Activated CD4-positive, alpha-beta T cell treated with anti-CD3 and anti-CD28 coated beads, Interleukin-2, amount 50 U/mL, for 1 hour (primary cell): ENCODE measurements at places on chromosomes 13 and 19.

GRCh38 chr13:67228031-67228430 lies 2.1 kb downstream of the PCDH9 start:
- no peak for DNase-seq

- DNase-seq: no peak
Observed at GRCh38 chr13:109687559-109688448, 98.6 kb downstream of the IRS2 start.

GRCh38 chr19:45231891-45232290 lies 13.3 kb downstream of the EXOC3L2 start:
- no peak for DNase-seq

DNA sequence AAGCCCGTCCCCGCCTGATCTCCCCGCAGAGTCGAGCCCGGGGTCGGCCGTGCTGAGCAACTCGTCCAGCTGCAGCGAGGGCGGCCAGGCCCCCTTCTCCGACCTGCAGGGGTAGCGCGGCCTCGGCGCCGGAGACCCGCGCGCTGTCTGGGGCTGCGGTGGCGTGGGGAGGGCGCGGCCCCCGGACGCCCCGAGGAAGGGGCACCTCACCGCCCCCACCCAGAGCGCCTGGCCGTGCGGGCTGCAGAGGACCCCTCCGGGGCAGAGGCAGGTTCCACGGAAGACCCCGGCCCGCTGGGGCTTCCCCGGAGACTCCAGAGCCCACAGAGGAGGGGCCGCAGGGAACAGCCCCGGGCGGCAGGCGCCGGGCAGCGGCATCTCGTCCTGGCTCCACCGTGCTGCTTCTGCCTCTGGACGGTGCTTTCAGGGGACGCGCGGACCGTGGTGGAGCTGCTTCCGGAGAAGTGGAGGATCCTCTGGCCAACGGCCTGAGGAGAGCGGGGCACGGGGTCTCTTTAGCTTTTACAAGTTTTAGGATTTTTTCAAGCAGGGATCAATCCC lies 8.8 kb upstream of the F7 start:
- no peak for DNase-seq

DNA sequence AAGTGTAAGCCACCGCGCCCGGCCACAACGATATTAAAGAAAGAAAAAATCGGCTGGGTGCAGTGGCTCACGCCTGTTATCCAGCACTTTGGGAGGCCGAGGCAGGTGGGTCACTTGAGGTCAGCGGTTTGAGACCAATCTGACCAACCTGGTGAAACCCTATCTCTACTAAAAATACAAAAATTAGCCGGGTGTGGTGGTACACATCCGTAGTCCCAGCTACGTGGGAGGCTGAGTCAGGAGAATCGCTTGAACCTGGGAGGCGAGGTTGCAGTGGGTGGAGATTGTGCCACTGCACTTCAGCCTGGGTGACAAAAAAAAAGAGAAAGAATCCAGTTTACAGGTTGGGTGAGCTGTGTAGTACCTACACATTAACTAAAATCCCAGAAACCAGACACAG lies 99.9 kb upstream of the CACNA1A start:
- DNase-seq: no peak

DNA sequence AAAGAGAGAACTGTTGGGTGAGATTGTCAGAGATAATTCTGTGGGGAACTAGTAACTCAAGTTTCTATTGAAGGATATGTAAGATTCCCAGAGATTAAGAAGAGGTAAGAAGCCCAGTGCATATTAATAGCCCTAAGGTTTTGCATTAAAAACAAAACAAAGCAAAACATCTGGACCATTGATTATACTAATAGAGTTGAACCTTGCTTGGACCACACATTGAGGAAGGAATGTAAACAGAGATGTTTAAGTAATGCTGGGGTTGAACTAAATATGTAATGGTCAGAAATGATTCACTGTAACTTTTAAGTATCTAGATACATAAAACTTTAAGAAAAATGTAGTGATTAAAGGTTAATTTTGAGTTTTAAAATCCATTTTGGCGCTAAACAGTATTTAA lies 1770.0 kb downstream of the PCDH9 start:
- DNase-seq: no peak

DNA sequence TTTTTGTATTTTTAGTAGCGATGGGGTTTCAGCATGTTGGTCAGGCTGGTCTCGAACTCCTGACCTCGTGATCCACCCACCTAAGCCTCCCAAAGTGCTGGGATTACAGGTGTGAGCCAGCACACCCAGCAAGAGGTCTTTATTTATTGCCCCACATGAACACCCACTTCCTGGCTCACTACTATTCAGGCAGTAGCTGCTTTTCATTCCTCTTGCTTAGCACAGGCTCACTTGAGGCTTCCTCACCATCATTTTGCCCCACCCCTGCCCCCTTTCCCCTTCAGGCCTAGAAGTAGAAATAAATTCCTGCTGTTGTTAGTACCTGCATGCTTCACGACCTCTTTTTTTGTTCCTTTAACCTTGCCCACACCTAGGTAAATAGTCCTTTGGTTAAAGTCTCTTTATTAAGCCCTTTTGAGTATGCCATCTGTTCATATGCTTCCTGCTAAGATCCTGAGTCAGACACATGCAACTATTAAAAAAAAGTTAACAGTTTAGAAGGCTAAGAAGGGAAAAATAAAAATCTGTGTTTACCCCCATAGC lies 33.5 kb upstream of the ITM2B start:
- DNase-seq: no peak

- no peak for DNase-seq
Observed at GRCh38 chr19:5966215-5966614, 11.7 kb downstream of the RANBP3 start.

DNA sequence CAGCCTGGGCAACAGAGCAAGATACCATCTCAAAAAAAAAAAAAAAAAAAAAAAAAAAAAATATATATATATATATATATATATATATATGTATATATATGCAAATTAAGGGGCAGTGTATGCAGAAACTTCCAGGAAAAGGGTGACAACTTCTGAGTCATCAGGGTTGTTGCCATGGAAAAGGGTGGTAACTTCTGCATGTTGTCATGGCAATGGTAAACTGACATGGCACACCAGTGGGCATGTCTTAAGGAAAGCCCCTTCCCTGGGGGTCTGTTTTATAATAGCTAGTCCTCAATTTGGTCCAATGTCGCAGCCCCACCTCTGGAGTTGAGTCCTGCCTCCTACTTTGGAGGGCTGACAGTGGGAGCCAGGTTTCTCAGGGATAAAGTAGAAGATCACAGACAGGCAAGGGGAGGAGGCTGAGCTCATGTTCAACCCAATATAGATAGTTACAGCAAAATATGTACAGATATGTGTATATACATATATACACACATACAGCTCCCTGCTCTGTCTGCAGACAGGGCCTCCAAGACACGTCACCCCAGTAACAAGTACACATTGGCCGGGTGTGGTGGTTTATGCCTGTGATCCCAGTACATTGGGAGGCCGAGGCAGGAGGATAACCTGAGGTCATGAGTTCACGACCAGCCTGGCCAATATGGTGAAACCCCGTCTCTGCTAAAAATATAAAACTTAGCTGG lies 7.2 kb upstream of the FCHO1 start:
- DNase-seq: no peak
